Stimulated activated CD8-positive, alpha-beta memory T cell treated with anti-CD3 and anti-CD28 coated beads, Interleukin-4, amount 100 ng/mL, for 24 hours (primary cell): ENCODE measurements at places on chromosomes 6 and 20.

DNA sequence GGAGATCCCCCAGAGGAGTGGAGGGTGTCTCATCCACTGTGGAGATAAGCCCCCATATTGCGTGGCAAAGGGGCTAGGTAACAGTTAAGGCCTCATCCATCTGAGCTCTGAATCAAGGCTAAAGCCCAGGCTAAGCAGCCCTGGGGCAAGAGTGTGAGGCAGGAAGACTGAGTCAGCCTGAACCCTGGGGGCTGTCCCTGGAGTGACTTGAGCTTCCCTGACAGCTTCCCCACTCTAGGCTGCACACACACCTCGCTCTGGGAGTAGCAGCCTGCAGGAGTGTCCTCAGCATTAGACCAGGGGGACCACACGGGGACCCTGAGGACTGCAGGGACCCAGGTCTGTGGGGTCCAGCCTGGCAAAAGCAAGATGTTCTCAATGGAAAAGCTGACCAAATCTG lies 27.9 kb downstream of the UBD start:
- no peak for DNase-seq

- DNase-seq = peak; percentile 20
These were observed 47.1 kb upstream of the TBC1D7 start for GRCh38 chr6:13375360-13375878.

- DNase-seq = no peak
These were observed 24.4 kb downstream of the CAP2 start for GRCh38 chr6:17417817-17418216.

DNA sequence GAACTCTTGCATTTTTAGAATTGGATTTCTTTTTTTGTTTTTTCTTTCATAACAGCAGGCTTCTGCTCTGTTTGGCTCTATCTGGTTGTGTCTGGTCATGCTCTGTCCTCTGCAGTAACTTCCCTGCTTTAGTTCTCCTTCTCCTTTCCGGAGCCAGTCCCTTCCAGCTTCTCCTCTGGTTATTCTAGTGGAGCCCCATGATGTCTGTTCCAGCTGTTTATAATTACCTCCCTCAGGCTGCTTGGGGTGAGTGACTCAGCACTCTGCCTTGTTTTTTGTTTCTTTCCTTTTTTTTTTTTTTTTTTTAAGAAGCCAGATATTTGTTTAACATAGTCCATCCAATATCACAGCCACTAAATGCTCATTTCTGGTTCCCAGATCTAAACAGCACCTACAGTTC lies 409.6 kb downstream of the MAFB start:
- no peak for DNase-seq

- no peak for DNase-seq
These were observed 15.4 kb upstream of the SNHG17 start for GRCh38 chr20:38450412-38450975.

- no peak for DNase-seq
These were observed 288.1 kb upstream of the SUPT3H start for GRCh38 chr6:45665859-45666258.

DNA sequence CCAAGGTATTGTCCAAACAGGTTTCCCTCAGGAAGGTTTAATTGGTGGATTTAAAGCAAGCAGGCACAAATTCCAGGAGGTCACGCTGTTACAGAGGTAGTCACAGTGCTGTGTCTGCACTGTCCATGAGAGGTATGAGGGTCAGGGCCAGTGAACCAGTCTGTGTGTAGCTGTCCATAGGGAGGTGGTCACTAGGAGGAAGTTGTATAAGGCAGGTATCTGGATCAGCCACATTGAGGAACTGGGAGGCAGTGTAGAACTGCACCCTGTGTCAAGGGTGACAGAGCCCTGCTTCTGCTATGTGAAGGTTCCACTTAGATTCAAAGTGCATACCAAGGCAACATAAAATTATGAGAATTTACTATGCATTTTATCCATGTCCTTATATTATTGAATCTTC lies 73.3 kb downstream of the MAP3K4 start:
- no peak for DNase-seq

DNA sequence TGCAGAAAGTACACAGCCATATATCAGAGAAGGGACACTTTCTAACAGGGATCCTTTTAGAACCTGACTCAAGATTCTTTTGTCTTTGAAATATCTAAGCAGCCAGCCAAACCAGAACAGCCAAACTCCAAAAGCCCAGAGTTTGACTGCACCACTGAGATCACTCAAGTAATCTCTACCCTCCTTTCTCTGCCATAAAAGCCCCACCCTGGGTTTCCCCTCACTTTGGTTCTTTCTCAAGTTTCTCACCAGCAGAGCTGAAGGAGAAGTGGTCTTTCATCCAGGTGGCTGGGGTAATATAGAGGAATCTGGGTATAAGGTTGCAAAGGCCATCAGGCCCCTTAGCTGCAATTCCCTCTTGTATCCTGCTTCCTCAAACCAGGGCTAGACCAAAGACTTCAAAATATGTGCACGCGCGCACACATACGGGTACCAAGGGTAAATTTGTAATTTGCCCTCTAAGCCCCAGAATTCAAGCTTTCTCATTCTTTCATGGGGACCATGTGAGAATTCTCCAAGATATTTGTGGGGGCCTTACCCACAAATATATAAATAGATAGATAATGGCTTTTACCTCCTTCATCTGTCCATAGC lies 42.9 kb downstream of the GPX5 start:
- no peak for DNase-seq

GRCh38 chr6:52328303-52328662 lies 33.7 kb upstream of the PAQR8 start:
- no peak for DNase-seq

DNA sequence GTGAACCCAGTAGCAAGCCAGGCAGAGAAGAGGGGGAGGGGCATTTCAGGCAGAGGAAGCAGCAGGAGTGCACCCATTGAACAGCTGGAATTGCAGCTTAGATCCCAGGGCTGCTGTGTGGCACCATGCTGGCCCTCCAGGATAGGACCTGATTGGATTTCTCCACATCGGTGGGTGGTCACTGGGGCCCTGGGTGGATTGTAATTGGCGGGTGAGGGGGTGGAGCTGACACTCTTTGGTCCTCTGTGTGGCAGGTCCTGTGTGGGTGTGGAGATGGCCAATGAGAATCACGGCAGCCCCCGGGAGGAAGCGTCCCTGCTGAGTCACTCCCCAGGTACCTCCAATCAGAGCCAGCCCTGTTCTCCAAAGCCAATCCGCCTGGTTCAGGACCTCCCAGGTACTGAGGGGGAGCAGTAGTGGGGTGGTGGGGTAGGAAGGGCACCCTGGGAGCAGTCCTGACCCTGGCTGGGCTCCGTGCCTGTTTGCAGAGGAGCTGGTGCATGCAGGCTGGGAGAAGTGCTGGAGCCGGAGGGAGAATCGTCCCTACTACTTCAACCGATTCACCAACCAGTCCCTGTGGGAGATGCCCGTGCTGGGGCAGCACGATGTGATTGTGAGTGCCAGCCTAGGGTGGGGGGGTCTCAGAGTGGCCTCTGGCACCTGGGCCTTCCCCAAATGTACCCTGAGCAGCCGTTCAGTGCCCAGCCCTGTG lies 4.4 kb downstream of the PCIF1 start:
- DNase-seq = no peak

GRCh38 chr20:63316502-63316921 lies 23.5 kb downstream of the COL20A1 start:
- no peak for DNase-seq

DNA sequence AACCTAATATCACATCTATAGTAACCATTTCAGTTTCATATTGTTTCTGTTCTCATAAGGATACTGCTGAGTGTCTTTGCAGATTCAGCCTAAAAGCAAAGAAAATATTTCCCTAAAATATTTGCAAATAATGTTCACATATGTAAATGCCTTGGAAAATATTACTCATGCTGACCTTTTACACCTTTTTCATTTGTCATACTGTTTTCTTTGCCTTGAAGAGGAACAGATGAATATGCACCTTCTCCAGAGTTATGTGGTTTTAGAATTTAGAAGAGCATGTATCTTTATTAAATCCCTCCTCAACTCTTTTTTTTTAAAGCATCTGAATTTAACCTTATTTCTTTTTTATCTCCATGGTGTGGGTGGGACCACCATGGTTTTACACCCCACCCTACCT lies 32.5 kb downstream of the NDUFAF5 start:
- DNase-seq = no peak

DNA sequence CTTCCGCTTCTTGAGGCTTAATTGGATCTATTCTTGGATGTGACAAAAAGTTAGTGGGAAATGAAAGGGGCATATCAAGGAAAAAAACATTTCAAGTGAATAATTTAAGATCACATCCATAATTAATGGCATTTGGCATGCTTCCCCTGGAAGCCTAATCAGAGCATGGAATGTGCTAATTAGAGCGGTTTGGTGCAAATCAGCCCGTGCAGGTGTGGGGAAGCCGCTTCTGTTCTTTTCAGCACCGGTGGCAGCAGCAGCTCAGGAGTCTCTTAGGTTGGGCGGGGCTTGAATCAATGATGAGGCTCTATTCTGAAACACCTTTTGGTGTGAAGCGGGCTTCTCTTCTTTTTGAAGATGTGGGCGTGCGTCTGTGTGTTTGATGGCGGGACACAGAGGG lies 301.2 kb downstream of the LRFN2 start:
- no peak for DNase-seq

GRCh38 chr20:48826883-48827771 lies 672 bp downstream of the PREX1 start:
- DNase-seq = no peak

DNA sequence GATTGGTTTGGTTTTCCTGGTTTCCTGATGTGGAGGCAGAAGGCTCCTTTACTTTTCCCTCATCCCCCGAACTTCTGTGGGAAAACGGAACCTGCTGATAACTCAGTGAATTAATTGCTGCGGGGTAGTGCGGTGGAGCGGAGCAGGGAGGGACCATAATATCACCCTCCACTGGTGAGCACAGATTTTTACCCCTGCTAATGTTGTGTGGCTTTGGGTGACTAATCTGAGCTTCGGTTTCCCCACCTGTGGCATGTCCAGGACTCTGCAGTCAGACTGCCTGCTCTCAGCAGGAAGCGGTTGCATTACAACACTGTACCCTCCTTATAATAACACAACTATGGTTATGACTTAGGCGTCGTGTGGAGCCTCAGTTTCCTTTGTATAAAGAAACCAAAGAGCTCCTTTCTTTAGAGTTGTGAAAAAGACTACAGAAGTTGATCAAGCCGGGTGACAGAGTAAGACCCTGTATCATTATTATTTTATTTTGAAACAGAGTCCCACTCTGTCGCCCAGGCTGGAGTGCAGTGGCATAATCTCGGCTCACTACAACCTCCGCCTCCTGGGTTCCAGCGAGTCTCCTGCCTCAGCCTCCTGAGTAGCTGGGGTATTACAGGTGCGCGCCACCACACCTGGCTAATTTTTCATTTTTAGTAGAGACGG lies 2.2 kb upstream of the ID1 start:
- no peak for DNase-seq

GRCh38 chr6:112286500-112287144 lies 32.3 kb upstream of the LAMA4 start:
- no peak for DNase-seq

DNA sequence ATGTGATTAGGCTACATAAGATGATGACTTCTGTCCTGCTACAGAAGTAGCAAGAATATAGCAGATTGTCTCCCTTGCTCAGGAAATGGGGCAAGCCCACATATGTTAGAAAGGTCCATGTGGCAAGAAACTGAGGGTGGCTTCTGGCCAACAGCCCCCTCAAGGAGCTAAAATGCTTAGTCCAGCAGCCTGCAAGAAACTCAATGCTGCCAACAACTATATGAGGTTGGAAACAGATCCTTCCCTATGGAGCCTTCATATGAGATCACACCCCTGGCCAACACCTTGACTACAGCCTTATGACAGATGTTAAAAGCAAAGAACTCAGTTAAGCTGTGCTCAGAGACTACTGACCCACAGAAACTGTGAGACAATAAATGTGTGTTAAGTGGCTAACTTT lies 22.1 kb downstream of the PTPRT start:
- no peak for DNase-seq

GRCh38 chr6:50353603-50354002 lies 303.9 kb upstream of the DEFB112 start:
- DNase-seq = no peak

DNA sequence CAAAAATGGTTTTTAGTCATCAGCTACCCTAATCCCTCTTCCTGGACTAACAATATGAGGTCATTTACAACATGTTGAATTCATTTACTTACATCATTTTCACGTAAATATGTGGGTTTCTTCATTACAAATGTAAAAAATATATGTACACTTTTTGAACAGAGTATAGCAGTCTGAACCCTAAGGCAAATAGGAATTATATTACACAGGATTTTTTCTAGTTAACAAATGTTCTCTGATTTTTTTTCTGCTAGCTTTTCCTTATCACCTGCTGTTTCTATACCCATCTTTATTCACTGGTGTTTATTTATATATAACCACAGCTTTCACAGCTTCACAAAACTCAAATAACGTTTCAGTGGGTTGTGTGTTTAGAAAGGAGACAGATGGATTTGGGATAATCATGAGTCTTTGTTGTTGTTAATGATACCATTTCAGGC lies 21.0 kb upstream of the CD2AP start:
- no peak for DNase-seq

DNA sequence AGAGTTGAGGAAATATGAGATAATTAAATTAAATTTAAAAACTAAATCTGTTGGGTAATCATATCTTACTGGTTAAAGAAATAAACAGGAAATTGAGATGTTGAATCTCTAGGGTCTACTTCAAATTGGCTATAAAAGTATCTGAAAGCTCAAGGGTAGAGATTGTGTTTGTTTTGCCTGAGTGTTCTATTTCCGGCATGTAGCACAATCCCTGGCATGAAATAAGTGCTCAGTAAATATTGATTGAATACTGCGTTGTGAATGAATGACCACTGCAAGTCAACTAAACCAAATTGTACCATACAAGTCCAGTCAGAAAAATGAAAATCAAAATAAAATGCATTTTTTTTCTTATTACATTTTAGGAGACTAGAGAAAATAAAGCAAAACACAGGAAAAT lies 709.8 kb downstream of the EPM2A start:
- DNase-seq = no peak

DNA sequence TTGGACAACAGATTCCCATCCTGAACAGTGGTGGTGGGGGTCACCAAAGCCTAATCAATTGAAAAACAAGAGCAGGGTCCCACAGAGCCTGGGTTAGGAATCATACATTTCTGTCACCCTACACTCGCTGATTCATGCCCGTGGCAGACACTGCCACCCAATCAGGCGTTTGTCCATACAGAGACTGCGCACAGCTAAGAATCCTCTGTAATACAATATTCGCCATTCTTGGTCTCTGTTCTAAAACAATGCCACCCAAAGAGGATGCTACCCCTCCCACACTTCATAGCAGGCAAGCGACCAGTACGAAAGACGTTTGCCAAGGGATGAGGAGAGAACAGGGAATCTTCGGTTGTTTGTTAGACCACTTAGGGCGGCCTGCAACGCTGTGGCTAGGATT lies 28.1 kb upstream of the SLC22A23 start:
- DNase-seq = no peak

DNA sequence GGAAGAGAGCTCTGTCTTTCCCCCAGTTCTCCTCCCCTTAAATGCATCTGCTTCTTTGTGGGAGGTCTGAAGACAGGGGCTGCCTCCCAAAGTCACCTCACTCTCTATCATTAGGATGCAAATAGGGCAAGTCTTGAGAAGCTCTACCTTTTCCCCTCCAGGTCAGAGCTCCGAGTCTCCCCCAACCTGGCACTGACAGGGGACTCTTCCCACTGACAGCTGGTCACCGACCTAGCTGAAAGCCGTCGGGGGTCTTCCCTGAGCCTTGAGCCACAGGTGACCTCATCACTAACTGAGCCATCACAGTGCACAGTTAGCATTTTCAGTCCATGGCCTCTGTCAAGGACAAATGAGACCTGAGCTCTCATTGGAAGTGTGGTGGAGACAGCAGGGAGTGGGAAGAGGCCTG lies 386.7 kb downstream of the HACE1 start:
- no peak for DNase-seq
